NK-92 treated with Interleukin-12 subunit alpha and Interleukin-12 subunit beta, amount 100 ng/mL, for 24 hours (cell line): ENCODE measurements at places on chromosomes 11 and 22.

- DNase-seq: no peak
These were observed 2.4 kb downstream of the ATF4 start for GRCh38 chr22:39522567-39523300.

DNA sequence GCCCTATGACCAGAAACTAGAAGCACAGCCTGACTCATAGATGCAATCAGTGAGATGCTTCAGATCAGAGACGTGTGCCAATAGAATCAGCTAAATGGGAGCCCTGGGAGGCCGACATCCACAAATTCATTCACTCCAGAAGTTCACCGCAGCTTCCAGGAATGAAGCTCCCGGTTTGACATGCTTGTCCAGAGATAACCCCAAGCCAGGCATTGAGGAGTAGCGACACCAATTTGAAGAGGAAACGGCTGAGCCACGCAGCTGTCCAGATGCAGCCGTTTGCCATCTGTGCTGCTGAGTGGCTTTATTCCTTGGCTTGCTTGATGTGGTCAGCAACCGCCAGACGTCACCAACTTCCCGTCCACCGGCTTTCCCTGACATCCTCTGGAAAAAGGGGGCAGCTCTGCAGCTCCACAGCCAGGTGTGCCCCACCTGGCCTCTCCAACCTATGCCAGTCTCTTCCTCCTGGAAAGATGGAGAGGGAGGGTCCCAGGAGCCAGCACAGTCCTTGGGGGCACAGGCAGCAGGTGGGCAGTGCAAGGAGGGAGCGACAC is 123.9 kb upstream of the OPCML start:
- no peak for DNase-seq

DNA sequence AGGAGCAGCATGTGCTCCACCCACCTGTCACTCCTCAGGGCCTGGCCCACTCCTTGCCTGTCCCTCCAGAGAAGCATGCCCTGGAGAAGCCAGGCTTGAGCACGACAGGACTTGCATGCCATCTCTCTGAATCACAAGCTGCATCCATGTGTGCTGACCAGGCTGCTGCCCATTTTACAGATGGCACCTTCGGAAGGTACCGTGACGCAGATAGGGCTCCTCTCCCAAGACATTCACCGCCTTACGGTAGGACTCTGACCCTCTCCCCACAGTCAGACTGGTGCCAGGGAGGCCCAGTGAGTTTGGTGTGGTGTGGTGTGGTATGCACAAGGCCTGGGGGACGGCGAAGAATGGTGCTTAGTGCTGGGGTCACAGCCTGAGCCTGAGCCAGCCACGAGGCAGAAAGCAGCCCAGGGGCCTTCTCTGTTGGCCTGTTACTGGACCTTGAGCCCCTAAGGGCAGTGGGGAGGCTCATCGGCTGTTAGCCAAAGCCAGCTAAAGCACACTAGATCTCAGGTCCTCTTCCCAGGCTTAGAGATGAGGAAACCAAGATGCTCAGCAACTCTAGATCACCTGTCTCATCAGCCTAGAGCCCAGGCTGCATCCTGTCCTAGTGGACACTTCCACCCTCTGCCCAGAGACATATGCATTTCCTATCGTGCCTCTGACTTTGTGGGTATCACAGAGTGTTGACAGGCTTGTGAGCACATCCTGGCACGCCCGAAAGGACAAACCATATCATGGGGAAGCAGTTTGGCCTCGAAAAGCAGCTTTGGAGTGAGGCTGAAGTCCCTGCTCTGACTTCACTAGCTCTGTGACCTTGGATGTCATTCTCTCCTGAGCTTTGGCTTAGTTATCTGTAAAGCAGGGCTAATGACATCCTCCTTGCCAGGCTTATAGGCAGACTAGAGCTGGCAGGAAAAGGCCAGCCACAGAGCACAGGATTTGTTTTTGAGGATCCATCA is 17.8 kb downstream of the CYB5R2 start:
- DNase-seq: no peak

DNA sequence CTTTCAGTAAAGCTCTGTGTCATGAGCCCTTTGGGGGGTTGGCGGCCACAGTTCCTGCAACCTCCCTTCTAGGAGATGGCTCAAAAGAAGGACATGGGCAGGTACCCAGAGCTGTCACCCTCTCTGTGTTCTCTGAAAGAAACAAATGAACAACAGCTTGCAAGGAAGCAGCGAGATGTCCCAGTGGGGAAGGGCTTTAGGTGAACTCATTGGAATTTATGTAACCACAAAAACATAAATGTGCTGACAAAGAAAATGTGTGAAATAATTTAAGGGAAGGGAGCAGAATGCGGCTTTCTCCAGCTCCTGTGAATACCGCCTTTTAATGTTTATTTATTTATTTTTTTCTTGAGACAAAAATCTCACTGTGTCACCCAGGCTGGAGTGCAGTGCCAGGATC is 3.3 kb downstream of the PARVG start:
- DNase-seq: no peak

- DNase-seq: no peak
These were observed 251.9 kb downstream of the ST3GAL4 start for GRCh38 chr11:126607374-126607773.

- peak; percentile 5 for DNase-seq
These were observed 164.6 kb downstream of the ETS1 start for GRCh38 chr11:128422576-128423370.

- no peak for DNase-seq
These were observed 11.1 kb downstream of the APOL5 start for GRCh38 chr22:35728639-35729308.

- no peak for DNase-seq
These were observed 30.5 kb downstream of the CDPF1 start for GRCh38 chr22:46219636-46220035.

- DNase-seq: no peak
These were observed 50.2 kb upstream of the PICALM start for GRCh38 chr11:86119077-86119476.

- no peak for DNase-seq
These were observed 74.0 kb upstream of the PHF21B start for GRCh38 chr22:45083659-45084305.

GRCh38 chr11:12556155-12556554 is 118.1 kb upstream of the TEAD1 start:
- DNase-seq: no peak

DNA sequence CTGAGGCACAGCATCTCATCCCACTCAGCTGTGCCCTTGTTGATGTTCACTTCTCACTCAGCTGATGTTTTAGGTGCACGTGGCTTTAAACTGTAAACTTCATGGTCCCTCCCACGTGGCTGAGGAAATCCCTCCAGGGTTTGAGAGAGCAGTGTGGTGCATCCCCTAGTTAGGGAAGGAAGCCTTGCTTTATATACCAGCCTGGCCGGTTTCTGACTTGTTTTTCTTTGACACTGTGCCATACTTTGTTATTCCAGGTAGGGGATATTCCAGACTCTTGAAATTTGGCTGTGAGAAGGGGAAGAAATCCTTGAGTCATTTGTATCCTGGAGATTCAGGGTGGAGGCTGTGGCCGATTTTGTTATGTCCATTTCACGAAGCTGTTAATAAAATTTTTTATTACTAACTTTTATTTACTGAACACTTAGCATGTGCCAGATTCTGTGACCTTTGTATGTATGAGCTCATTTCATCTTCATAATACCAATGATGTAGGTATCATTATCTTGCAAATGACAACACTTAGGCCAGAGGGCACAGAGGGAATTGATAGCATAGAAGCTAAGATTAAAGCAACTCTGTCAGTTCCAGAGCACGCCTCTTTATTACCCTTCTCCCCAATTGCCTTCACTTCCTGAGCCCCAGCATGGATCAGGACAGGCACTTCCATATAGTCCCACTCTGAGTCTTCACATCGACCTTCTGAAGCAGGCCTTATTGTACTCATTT is 116.6 kb downstream of the NAV2 start:
- no peak for DNase-seq

- no peak for DNase-seq
These were observed 214.7 kb downstream of the OR4C45 start for GRCh38 chr11:50247309-50247874.

DNA sequence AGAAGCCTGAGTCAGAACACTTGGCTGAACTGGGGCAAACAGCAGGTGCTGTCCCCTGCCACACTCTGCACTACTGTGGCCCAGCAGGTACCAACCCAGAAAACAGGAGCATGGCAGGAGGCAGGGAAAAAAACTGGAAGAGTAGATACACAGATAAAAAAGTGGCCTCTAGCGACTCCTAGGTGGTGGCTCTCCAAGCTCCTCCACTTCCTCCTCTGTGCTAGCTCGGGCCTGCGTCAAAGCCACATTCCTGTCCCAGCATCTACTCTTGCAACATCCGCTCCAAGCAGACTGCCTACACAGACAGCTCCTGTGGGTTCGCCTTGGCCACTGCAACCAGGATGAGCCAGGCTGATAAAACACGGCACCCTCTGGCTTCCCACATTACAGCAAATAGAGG is 6.9 kb downstream of the OR8B12 start:
- no peak for DNase-seq

GRCh38 chr22:33018232-33018864 is 39.8 kb downstream of the SYN3 start:
- DNase-seq: peak; percentile 13

DNA sequence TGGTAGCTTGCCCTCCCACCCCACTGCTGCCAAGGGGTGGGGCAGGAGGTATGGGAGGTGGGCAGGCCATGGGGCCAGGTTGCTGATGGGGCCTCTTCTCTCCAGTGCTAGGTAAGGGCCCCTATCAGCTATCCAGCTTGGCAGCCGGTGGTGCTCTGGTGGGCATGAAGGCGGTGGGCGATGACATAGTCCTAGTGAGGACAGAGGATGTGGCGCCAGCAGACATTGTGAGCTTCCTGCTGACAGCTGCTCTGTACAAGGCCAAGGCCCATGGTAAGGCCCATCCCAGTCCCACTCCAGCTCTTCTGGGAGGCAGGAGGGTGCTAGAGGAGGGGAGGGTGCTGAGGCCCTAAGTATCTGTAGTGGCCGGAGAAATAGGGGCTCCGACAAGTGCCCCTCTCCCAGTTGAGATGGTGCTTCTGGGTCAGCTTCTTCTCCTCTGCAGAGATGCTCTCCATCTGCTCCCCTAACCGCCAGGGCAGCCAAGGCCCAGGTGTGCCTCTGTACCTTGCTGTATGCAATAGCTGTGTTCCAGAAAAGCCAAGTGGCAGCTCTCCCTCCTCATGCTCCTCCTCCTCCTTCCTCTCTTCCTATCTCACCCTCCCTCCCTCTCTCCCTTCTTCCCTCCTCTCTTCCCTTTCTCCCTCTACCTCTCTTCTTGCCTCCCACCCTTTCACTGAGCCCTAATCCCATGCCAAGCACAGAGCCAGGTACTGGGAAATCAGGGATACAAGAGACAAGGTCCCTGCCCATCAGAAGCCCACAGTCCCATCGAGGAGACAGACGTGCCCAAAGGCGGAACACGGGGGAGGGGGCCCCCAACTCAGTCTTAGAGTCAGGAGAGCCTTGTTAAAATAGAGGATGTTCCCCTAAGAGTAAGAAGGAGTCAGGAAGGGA is 55.3 kb downstream of the OTOG start:
- DNase-seq: no peak

GRCh38 chr22:34111210-34111824 is 191.0 kb upstream of the LARGE1 start:
- no peak for DNase-seq

DNA sequence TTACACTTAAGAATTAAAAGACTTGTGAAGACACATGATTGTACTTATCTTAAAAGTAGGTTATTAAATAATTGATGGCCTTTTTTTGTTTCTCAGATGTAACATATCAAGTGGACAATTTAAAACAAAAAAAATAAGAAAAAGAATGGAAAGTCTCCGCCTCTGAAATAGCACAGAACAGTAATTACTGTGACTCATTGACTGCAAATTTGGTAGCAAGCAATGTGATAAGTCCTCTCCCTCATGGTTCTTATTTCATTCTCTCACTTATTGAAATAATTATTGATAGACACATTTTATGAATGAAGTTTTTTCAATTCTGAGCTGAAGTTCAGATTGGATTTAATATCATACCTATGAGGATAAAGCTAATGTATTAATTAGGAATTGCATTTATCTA is 717.9 kb upstream of the LUZP2 start:
- no peak for DNase-seq

GRCh38 chr11:65474864-65475263 is 24.0 kb upstream of the MALAT1 start:
- DNase-seq: no peak

- DNase-seq: no peak
These were observed 16.8 kb downstream of the POU2F3 start for GRCh38 chr11:120256779-120257178.

- no peak for DNase-seq
These were observed 101.4 kb upstream of the MTNR1B start for GRCh38 chr11:92867913-92868619.

DNA sequence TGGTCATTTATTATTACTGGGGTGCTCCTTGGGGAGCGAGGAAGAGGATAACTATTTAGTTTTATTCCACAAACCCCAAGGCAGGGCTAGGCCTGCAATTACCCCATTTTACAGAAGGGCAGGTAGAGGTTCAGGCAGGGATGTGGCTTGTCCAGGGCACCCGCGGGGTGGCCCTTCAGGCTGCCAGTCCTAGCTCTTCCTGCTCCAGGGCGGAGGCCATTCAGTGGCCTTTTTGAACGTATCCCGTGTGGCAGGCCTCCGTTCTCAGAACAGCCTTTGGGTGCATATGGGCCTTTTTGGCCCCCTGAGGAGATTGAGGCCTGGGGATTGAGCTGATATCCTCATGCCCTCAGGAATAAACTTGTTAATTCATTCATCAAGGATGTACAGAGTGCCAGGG is 66.2 kb downstream of the MPPED1 start:
- DNase-seq: no peak
